T-cell (primary cell): ENCODE measurements at places on chromosomes 7 and 10.

DNA sequence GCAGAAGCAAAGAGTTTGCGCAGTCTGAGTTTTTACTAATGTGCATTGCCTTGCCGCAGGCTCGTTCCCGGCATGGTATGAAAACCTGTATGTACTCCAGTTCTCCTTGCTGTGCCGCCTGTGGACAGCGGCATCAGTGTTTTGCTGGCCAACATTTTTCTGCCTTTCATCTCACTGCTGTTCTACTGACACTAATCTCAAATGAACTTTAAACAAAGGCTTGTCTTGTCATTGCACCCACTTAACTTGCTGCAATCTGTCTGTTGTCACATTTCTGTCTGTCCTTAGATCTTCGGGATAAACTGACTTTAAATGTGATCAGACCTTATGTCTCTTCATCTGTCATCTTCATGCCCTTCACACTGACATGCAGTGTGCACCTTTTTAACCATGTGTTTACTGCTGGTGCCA, 71.7 kb upstream of the ZNRF2 start:
- no peak for DNase-seq

GRCh38 chr7:28411876-28412662, at the start of gene CREB5:
Gene CREB5, plus strand, starts transcription at chr7:28412518. Its CDS starts 397 bp downstream, at chr7:28412915.
- no peak for DNase-seq

DNA sequence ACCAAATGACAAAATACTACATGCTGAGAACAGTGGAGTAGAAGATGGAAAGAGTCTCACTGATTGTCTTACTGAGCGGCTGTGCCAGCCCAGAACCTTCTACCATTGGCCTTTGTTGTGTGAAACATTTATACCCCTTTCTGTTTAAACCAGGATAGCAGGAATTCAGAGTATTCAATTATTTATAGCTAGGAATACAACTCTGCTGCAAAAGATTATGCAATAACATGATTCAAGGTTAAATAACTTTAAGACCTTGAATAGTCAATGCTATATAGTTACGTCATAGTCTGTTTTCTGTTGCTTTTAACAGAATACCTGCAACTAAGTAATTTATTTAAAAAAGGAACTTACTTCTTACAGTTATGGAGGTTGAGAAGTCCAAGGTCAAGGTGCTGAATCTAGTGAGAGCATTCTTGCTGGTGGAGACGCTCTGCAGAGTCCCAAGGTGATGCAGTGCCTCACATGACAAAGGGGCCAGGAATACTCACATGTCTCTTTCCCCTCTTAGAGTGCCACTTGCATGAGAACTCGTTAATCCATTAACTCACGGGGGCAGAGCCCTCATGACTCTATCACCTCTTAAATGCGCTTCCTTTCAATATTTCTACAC, 371.8 kb downstream of the MDFIC start:
- no peak for DNase-seq

GRCh38 chr7:106643216-106644000, 17.6 kb downstream of the CCDC71L start:
- no peak for DNase-seq

DNA sequence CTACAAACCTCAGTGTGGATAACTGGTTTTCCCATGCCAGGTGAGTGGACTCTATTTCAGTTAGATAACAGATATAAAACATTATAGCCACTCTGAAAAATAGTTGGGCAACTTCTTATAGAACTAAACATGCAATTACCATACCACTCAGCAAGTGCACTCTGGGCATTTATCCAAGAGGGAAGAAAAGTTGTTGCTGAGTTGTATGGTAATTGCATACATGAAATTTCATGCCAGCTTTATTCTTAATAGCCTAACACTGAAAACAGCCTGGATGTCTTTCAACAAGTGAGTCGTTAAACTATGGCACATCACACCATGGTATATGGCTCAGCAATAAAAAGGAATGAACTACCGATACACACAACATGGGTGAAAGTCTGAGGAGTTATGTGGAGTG, 10.6 kb upstream of the UPP1 start:
- DNase-seq: no peak

- DNase-seq: no peak
These were observed 98.9 kb downstream of the NEURL1 start for GRCh38 chr10:103592186-103593021.

DNA sequence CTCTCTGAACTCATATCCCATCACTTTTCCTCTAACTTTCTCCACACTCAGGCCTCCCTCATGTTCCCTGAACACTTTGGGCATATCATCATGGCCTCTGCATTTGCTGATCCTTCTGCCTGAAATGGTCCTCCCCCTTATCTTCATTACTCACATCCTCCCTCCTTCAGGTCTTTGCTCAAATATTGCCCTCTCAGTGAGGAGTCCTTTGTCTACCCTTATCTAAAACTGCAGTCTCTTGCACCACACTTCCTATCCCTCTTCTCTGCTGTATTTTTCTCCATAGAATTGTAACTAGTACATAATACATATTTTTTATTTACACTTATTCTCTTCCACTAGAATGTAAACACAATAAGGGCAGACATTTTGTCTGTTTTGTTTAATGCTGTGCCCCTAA, 41.7 kb downstream of the DNAJC1 start:
- DNase-seq: no peak

DNA sequence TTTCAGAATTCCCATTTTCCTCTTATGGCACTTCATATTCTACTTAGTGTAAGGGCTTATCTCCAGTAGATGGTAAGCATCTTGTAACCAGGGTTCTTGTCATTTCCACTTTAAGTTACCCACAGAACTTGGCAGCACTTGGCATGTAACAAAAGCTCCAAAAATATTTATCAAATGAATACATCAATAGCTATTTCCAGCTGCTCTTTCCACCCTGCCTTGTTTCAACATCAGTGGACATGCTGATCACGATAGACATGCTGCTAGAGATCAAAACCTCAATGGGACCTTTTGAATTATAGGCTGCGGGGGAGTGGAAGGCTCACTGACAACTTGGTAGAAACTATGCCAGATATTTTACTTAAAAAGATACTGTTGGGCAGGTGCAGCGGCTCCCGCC, 32.9 kb downstream of the HOXA1 start:
- DNase-seq: no peak

- no peak for DNase-seq
These were observed 77.9 kb downstream of the MAD1L1 start for GRCh38 chr7:2154831-2155230.

GRCh38 chr7:46859963-46860475, 721.9 kb downstream of the TNS3 start:
- no peak for DNase-seq

GRCh38 chr10:5888351-5888750, 1.3 kb downstream of the ANKRD16 start:
- DNase-seq: no peak

DNA sequence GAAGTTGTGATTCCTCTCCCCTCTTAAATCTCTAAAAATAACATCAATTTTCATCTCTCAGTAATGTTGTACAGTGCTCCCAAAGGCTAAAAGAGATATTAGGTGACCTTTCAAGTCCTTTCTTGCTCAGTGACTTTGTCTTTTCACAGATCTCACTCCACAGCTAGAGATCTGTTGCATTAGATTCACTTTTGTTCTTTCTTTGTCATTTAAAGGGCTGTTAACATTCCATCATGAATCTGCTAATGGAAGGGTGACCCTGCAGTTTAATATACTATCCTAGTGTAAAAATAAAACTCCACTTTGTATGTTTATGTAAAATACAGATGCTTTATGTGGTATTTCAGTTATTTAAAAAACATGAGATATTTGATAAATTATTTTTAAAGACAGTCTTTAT, 30.5 kb downstream of the GNAI1 start:
- no peak for DNase-seq

- no peak for DNase-seq
These were observed 957.1 kb downstream of the SORCS3 start for GRCh38 chr10:105598207-105598606.

GRCh38 chr10:67662415-67662814, 33.6 kb downstream of the CTNNA3 start:
- no peak for DNase-seq

DNA sequence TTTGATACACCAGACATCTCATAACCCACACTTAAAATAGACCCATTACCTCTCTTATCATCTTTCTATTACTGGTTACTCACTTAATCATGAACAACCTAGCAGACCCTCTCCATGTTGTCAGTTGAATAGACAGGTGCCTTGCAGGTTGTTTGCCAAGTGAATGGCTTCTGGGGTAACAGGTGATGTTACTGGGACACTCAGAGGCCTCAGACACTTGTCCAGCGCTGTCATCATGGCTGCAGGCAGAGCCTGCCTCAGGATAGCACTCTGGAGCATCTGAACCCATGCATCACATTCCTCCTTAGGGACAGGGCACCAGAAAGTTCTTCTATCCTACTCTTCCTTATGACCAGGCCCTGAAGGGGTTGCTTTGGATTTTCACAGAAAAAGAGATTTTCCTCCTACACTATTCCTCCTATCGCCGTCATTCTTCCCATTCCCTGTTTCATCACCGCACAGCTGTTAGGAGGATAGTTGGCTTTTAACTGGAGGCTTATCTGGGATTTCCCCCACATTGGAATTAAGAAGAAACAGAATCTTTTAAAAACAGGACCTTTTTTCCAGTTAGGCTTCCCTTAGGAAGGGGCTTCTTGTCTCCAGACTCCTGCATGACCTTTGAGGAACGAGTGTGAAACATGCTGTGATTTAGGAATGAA, 182.1 kb downstream of the VTI1A start:
- DNase-seq: no peak

DNA sequence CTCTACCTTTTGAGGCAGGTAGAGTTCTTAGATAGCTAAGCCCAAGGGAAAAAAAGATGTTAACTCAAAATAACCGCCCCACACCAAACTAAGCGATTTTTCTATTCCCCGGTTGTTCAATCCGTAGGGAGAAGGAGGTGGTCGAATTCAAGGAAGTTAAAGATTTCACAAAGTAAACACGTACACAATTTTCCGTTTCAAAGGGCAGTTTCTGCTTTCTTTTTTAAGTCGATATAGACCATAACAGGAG, 842 bp downstream of the KBTBD2 start:
- no peak for DNase-seq

DNA sequence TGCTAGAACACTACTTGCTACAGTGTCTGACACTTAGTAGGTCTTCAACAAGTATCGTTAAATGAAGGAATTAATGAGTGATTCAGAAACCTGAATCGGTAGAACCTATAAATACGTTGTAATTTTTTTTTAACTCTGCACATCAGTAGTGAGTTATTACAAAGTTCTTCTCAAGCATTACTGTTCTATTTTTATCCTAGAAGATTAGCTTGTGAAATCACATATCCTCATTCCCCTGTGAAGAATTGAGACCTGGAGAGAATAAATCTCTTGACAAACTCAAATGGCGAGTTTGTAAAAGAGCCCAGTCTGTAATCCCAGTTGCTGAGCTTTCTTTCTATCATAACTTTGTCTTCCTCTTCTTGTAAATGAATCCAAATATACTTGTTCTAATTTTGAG, 34.7 kb downstream of the HYAL4 start:
- DNase-seq: no peak

DNA sequence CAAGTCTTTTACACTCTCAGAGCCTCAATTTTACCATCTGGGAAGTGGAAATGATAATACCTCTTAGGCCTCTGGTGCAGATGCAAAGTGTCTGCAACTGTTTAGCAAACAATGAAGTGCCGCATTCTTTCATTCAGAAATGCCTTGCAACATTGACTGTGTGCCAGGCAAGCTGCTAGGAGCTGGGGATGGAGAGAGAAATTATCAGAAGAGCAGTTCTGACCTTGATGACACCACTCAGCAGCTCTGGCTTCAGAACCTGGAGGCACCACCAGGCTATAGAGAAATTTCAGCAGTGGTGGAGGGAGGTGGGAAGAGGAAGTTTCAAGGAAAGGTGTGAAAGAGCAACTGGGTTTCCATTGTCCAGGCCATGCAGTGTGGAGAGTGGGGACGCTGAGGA, 78.1 kb upstream of the HABP2 start:
- no peak for DNase-seq

GRCh38 chr7:70267381-70268120, 669.3 kb downstream of the AUTS2 start:
- DNase-seq: no peak

DNA sequence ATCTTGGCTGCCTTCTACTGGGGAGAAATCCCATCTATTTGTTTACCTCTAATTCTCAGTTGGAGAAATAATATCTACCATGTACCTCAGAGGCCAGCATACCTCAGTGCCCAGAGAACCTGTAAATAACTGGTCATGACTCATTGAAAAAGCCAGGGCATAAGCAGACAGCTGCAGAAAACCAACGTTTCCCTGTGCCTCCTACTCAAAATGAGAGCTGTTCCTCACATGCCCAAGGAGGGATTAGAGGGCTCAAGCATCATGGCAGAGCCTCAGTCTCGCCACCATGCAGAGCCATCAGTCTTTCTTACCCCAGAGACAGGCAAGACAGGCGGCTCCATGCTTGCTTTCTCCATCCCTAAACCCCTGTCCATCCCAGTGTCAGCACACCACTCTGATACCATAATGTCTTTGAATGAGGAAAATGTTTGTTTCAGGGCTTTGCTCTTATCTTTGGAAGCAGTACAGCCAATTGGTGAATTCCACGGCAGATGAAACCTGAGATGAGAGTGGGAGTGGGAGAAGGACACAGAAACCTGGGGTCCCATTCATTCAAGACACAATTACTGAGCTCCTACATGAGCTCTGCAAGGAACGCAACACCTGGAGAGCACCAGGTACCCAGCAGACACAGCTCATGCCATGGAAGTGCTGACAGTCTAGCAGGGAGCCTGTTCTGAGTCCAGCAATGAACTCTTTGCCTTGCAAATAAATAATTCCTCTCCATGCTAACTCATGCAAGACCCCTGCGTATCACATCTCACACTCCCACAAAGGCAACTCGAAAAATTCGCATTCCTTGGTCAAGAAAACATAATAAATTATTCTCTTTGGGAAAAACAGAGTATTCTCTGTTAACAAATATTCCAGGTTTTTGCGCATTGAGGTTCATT, 21.1 kb downstream of the PON1 start:
- no peak for DNase-seq

GRCh38 chr10:131000743-131001142, 310.8 kb downstream of the TCERG1L start:
- DNase-seq: no peak

- DNase-seq: no peak
These were observed 9.0 kb upstream of the TAS2R3 start for GRCh38 chr7:141754939-141755338.

GRCh38 chr10:6349846-6350535, 147.3 kb downstream of the PFKFB3 start:
- no peak for DNase-seq

DNA sequence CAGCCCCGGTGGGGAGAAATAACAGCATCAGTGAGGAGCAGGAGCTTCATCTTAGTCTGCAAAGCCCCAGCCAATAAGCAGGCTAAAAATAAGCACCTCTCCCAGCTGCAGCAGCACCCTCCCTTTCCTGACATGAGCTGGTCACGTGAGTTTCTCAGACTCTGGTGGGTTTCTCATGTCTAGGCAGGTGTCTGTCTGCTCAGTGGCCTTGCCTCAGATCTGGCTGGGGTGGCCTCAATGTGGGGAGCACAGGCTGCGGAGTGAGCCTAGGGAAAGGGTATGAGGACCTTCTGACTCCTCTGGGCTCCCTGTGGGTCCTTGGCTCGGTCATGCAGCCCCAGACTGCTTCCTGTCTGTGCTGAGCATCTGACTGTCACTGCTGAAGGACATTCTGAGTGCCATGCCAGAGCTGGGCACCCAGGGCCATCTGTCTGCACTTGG, 81.6 kb upstream of the LRRC4 start:
- DNase-seq: no peak
